ENCODE measurements at places on chromosomes 1 and 21. TPM values are rescaled to one million over a fixed set of nuclear protein-coding genes. Genes with fewer than 3 reads are reported as not detected.

FCRL1 gene
- total RNA-seq: 0.09 TPM

IL12RB2 gene
- 27.8 TPM for total RNA-seq

NHLH2 gene
- total RNA-seq: not detected

IGFN1 gene
- not detected for total RNA-seq

KISS1 gene
- not detected for total RNA-seq

JAM2 gene
- total RNA-seq: 0.16 TPM

FCRLA gene
- total RNA-seq: not detected

CLCA1 gene
- total RNA-seq: not detected

NAXE gene
- total RNA-seq: 64.5 TPM

PADI4 gene
- total RNA-seq: 0.25 TPM

EFCAB7 gene
- 7.6 TPM for total RNA-seq

NID1 gene
- 0.07 TPM for total RNA-seq

ACTRT2 gene
- not detected for total RNA-seq

RHEX gene
- not detected for total RNA-seq

CLDN17 gene
- not detected for total RNA-seq

OVAAL gene
- not detected for total RNA-seq

PTPN22 gene
- total RNA-seq: 68.7 TPM

SLC25A34 gene
- total RNA-seq: 2.1 TPM

PROK1 gene
- total RNA-seq: not detected

SLC9C2 gene
- not detected for total RNA-seq

DIP2A gene
- total RNA-seq: 47.6 TPM

TEX38 gene
- not detected for total RNA-seq

NUP133 gene
- 45.6 TPM for total RNA-seq

PDZK1IP1 gene
- total RNA-seq: not detected

SLC5A9 gene
- not detected for total RNA-seq

KLF17 gene
- not detected for total RNA-seq

CATSPER4 gene
- not detected for total RNA-seq

FAM167B gene
- 0.52 TPM for total RNA-seq

THEM5 gene
- total RNA-seq: not detected

PTGFR gene
- not detected for total RNA-seq

PATJ gene
- 5.2 TPM for total RNA-seq

SERINC2 gene
- total RNA-seq: 0.23 TPM

SLC44A5 gene
- total RNA-seq: not detected

TNFAIP8L2 gene
- 27.7 TPM for total RNA-seq

DNAJC6 gene
- total RNA-seq: 2.8 TPM

SWT1 gene
- total RNA-seq: 2.2 TPM

PLPPR4 gene
- total RNA-seq: not detected

C1QA gene
- not detected for total RNA-seq

PRKCZ gene
- total RNA-seq: 3.5 TPM

GPR37L1 gene
- total RNA-seq: not detected

RORC gene
- 0.32 TPM for total RNA-seq

IRF2BP2 gene
- 122 TPM for total RNA-seq
